ENCODE measurements at places on chromosomes 2 and 18.
A peak's percentile ranks its signal among the peaks of the same experiment; 100 is the strongest.

DNA sequence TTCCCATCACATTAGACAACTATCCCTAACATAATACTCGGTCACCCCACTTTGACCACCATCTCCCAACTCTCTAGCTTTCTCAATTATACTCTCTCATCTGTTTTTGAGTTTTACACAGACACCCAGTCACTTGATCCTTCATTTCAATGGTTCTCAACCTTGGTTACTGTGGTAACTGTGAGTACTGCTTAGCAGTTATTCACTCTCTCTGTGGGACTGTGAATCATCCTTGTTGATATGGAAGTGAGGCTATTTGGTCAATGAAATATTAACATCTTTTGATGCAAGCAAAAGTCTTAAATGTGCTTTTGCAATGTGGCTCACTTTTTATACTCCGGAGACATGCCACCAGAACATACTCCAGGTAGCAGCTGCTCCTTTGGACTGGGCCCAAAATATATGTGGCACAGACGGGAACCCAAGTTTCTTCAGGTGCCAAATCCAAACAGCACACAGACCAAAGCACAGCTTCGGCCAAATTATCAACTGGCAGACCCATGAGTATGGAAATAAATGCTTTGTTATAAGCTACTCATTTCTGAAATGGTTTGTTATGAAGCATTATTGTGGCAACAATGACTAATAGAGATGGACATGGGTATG, 75.0 kb upstream of the SLC25A52 start:
- DNase-seq, result no peak

DNA sequence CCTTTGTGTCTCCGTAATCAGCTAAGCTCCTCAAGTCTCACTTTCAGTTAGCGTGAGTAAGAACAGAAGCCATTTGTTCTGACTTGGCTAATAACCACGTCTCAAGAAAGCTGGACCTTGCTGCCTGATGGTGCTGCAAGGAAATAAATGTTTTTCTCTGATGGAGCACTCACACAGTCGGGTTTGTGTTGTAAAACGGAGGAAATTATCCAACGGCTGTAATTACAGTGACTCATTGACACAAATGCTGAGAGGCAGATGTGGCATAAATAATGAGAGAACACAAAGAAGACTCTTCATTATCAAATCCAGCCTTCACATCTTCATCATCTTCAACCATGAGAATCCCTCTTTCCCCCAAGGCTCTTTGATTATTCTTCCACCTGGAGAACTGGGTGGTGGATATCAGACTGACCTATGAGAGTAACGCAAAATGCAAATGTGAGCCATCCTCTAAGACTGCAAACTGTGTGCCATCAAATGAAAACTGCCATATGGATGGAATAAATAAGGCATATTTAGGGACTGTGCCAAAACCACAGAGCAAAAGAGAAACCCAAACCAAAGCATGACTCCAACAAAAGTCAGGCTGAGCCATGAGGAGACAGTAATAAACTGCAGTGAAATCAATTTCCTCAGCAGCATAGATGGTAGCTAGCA, 252.6 kb downstream of the RND3 start:
- no peak for DNase-seq

DNA sequence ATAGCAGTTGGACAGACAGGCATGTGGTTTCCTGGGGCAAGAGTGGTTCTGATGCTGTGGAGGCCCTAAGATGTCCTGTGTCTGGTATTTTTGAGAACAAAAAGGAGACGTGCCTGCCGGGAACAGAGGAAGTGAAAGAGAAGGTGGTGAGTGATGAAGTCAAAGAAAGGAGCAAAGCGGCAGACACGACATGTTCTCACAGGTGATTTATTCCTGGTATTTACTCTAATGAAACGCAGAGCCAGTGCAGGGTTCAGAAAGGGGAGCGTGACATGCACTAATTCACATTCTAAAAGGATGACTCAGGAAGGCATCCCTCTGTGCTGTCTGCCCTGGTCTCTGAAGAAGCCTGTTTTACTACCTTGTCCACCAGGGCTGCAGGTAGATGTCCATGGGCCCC, 211.0 kb downstream of the KCNE4 start:
- DNase-seq, result no peak

DNA sequence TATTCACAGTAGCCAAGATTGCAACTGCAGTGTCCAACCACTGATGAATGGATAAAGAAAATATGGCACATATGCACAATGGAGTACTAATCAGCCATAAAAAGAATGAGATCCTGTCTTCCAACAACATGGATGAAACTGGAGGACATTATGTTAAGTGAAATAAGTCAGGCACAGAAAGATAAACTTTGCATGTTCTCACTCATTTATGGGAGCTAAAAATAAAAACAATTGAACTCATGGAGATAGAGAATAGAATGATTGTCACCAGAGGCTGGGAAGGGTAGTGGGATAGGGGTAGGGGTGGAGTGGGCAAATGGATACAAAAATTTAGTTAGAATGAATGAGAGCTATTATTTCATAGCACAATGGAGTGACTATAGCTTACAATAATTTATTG, 305.5 kb upstream of the ETAA1 start:
- no peak for DNase-seq

DNA sequence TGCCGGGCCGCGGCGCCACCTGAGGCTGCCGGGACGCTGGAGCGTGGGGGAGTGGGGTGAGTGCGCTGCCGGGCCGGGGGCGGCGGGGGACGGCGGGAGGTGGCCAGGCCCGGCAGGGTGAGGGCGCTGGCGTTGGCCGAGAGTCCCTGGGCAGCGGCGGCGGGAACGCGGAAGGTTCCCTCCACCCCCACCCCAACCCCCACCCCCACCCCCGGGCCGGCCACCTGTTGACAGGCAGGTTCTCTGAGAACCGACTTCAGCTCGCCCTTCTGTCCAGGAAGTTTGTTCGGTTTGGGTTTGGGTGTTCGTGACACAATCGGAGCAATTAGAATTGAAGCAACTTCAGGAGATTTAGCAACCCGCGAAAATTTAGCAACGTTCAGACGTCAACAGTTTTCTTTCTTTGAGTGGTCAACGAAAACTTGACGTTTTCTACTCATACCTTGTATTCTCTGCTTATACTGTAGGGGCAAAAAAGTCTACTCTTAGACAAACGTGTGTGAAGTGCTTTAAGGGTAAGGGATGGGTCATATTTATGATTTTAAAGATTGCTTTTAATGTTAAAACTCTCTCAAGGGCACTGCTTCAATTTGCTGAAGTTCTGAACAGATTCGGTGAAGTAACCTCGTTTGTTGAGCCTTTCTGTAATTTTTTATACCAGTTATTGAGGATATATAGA, 9.3 kb downstream of the OTX1 start:
- DNase-seq, result peak; percentile 35

- no peak for DNase-seq
Observed at GRCh38 chr2:46722142-46722541, 193.5 kb downstream of the MCFD2 start.

GRCh38 chr2:120583851-120584570, 151.7 kb upstream of the GLI2 start:
- no peak for DNase-seq

DNA sequence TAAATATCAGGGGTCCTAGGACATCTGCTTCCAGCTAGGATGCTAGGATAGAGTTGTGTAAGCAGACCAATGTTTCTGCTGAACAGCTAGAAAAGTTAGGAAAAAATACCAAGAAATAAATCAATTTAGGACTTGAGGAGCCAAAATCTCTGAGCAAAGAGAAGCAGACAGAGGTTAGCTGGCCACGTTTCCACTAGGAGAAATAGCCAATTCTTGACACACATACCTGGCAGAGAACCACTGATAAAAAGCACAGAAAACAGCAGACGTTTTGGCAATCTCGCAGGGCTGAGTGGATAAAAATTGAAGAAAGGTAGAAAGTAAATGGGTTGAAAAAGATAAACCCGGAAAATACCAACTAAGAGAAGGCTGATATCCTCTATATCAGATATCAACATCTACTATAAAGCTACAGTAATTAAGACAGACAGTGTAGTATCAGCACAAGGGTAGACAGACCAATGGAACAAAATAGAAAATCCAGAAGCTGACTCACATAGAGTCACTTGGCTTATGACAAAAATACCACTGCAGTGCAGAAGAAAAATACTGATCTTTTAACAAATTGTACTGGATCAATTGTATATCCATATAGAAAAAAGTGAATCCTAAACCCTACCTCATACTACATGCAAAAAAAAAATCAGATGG, 306.1 kb upstream of the KLHL29 start:
- no peak for DNase-seq

DNA sequence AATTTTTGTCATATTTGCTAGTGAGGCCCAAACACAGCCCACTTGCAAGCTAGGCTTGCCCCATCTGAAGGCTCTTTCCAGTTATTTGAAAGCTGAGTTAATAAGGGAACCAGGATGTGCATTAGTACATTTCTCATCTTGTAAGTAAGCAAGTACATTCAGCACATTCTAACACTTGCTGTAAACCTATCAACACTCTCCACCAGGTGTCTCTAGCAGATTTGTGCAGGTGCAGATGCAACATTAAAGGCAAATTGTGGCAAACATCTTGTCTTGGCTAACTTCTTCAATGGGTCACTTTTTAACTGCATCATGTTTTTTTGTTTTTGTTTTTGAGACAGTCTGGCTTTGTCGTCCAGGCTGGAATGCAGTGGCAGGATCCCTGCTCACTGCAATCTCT, 25.3 kb upstream of the MFSD6 start:
- peak; percentile 39 for DNase-seq

DNA sequence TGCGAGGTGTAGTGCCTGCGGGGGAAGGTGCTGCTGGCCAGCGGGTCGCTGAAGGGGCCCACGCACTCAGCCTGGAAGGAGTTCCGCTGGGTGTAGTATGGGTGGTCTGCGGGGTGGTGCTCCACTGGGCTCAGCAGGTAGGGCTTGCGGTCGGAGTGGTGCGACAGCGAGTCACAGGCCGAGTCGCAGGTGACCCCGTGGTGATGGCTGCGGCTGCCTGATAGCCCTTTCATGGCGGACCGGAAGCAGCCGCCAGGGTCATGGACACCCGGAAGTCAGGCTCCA, 429.8 kb downstream of the TGIF1 start:
- no peak for DNase-seq

GRCh38 chr2:55461679-55462078, 42.0 kb upstream of the CCDC88A start:
- DNase-seq, result no peak

- DNase-seq, result no peak
Observed at GRCh38 chr2:205119136-205119535, 563.2 kb upstream of the NRP2 start.
